ENCODE measurements at places on chromosomes 5 and 9.

DNA sequence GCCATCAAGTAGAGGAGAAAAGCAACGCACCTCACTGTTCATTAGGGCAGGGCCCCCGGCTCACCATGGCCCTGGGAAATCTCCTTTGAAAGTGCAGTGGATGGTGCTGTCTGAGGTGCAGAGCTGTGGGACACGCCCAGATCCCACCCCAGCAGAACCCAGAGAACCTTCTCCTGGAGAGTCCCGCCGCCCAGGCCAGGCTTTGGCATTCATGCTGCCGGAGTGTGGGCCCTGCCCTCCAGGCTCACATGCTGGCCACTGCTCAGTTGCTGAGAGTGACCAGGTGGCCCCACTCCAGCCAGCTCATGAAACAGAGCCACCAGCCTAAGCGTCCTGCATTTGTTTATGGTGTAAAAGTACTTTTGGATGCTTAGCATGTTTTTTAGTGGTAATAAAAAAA, 23.8 kb upstream of the LRRC14B start:
- H3K27ac ChIP-seq: no peak overlapping the region
- no peaks in the 10 kb centered on the region for H3K36me3 ChIP-seq
- no peak for DNase-seq
- no peaks in the 10 kb centered on the region for H3K4me1 ChIP-seq
- no peak overlapping the region for H3K4me3 ChIP-seq
- H3K27me3 ChIP-seq: no peaks in the 10 kb centered on the region

DNA sequence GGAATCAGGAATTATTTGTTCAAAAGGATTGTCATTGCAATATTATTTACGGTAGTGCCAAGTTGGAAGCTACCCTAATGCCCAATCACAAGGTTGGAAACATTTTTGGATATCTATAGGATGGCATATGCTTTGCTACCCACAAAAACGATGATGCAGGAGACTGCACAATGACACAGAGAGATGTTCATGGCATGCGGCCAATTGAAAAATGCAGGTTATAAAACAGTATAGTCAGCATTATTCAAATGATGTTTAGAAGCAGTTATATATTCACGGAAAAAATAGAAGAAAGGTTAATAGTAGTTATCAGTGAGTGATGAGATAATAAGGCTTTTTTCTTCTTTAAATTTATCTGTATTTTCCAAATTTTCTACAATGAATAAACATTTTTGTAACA, 5.9 kb upstream of the ACSL6 start:
- H3K36me3 ChIP-seq: no peaks in the 10 kb centered on the region
- DNase-seq: no peak
- no peak overlapping the region for H3K4me3 ChIP-seq

DNA sequence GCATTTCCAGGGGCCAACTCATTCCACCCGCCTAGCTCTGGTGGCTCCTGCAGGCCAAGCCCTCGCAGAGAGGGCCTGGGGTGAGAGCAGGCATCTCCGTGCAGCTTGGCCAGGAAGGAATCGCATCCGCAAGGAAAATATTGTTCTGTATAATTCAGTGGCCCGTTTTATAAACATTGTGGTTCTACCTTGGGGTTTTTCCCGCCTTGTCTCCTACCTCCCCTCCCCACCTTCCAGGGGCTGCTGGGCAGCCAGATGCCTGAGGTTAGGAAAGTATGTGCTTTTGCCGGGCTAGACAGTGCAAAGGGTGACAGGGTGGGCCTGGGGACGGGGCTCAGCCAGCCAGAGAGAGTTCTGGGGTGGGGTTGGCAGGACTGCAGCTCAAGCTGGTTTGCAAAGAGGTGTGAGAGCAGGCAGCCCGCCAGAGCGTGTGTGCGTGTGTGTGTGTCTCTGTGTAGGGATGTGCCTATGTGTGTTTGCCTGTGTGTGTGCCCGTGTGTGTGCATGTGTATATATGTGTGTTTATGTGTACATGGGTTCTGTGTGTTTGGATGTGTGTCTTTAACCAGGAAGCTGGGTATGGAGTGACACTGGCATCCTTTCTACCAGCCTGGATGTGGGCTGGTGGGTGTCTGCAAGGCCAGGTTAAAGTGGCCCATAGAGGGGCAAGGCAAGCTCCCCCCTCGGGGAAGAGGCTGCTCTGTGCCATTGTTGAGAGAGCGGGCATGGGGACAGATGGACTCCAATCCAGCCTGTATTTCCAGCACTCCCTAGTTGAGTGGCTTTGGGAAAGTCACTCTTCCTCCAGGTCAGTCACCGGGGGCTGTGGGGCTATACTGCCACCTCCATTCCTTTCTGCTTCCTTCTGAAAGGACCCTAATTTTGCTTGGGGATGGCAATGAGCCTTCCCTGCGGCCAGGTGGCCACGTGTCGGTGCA, 10.6 kb upstream of the SLC2A6 start:
- H3K27ac ChIP-seq: no peak overlapping the region
- peaks cover 4% of the 10 kb centered on the region for H3K27me3 ChIP-seq
- no peak for DNase-seq

GRCh38 chr5:18393565-18394442, 759.5 kb downstream of the TAF11L14 start:
- no peak overlapping the region for H3K4me3 ChIP-seq
- H3K4me1 ChIP-seq: no peaks in the 10 kb centered on the region
- H3K27ac ChIP-seq: no peak overlapping the region
- no peak for DNase-seq
- H3K27me3 ChIP-seq: no peaks in the 10 kb centered on the region
- H3K36me3 ChIP-seq: no peaks in the 10 kb centered on the region

GRCh38 chr5:158840193-158840592, 259.5 kb downstream of the EBF1 start:
- no peaks in the 10 kb centered on the region for H3K36me3 ChIP-seq
- H3K27ac ChIP-seq: no peak overlapping the region
- no peak for DNase-seq
- H3K4me3 ChIP-seq: no peak overlapping the region
- no peaks in the 10 kb centered on the region for H3K27me3 ChIP-seq
- no peaks in the 10 kb centered on the region for H3K4me1 ChIP-seq

DNA sequence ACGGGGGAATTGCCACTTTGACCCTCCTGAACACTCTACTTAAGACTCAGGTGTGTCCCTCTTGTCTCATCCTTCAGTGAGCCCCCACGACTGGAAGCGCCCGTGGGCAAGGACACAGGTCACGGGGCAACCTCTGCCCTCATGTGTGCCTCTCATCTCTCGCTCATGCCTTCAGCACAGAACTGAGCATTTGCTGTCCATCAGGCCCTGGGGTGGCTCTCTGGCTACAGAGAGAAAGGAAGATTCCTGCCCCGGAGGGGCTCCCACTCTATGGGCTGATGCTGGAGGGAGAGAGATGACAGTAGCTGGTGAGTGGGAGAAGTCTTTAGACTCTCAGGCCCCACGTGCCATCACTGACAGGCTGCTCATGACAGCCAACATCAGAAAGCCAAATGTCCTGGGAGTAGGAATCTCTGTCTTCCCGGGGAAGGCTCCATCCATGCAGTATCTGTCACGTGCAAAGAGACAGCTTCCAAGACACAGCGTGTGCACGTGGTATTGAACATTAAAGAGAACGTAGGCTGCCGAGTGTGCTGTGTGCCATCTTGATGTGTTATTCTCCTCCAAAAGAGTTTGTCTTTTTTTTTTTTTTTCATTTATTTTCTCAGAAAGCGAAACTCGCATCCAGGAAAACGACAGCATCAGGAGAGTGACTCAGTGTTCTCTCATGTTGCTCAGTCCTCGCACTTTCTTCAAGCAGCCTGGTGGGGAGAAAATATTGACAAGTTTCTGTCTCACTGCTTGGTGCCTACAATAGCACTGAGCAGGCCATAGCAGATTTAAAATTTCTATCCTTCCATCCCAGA, 190.5 kb downstream of the GAS1 start:
- no peaks in the 10 kb centered on the region for H3K27me3 ChIP-seq
- H3K4me3 ChIP-seq: no peak overlapping the region
- DNase-seq: no peak

- H3K36me3 ChIP-seq: no peaks in the 10 kb centered on the region
- H3K27ac ChIP-seq: no peak overlapping the region
- no peak for DNase-seq
- no peaks in the 10 kb centered on the region for H3K27me3 ChIP-seq
Observed at GRCh38 chr5:122390154-122390553, 78.1 kb downstream of the SNCAIP start.

- DNase-seq: no peak
- H3K27me3 ChIP-seq: no peaks in the 10 kb centered on the region
- H3K27ac ChIP-seq: no peak overlapping the region
- no peak overlapping the region for H3K4me3 ChIP-seq
- no peaks in the 10 kb centered on the region for H3K36me3 ChIP-seq
- no peaks in the 10 kb centered on the region for H3K4me1 ChIP-seq
Observed at GRCh38 chr9:104329245-104329644, 174.8 kb upstream of the OR13F1 start.

- peaks cover 2% of the 10 kb centered on the region for H3K36me3 ChIP-seq
- DNase-seq: peak; percentile 78
- H3K4me3 ChIP-seq: peak overlapping the region; percentile 67
- peak overlapping the region; percentile 93 for H3K27ac ChIP-seq
- no peaks in the 10 kb centered on the region for H3K27me3 ChIP-seq
- peaks cover 23% of the 10 kb centered on the region for H3K4me1 ChIP-seq
Observed at GRCh38 chr5:96702503-96703383, 40.6 kb downstream of the CAST start.

DNA sequence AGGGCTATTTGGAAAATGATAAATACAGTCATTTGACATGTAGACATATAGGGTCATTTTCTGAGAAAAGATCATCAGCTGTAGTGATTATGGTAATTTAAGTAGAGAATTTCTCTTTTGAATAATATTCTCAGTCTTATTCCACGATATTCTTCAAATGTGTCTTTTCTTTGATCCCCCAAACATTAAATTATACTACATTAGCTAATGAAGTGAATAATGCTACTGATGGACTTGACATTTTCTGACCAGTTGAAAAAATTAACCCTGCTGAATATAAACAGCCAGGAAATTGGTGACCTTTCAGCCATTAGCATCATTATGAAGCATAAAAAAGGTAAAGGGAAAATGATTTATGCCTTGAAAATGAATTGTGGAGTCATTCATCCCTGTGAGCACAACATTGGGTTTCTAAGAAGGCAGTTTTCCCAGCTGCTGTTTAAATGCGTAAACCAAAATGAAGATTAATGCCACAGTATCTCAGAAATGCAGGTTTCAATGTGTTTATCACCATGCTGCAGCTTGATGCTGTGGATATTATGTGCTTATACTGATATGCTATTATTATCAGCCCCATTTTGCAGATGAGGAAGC, 489.1 kb downstream of the KCTD16 start:
- DNase-seq: no peak
- no peak overlapping the region for H3K4me3 ChIP-seq
- no peak overlapping the region for H3K27ac ChIP-seq
- H3K4me1 ChIP-seq: no peaks in the 10 kb centered on the region
- H3K36me3 ChIP-seq: no peaks in the 10 kb centered on the region

DNA sequence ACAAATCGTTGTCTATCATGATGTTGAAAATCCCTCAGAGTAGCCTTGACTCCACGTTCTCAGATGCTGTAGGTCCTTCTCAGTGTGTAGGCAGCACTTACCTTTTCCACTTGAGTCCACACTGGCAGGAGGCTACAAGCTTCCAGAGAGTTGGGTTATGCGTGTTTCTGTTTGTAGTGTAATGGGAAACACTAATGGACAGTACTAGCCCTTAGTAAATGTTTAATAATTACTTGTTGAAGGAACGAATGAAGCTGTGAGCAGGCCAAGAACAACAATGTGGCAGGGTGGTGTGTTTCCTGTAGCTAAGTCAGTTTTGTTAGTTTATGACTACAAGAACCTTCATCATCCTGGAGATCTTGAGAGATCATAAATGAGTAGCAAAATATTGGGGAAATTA, 83.5 kb downstream of the ARHGAP26 start:
- H3K27me3 ChIP-seq: no peaks in the 10 kb centered on the region
- no peak for DNase-seq
- peaks cover 16% of the 10 kb centered on the region for H3K4me1 ChIP-seq
- no peak overlapping the region for H3K4me3 ChIP-seq
- H3K27ac ChIP-seq: no peak overlapping the region

DNA sequence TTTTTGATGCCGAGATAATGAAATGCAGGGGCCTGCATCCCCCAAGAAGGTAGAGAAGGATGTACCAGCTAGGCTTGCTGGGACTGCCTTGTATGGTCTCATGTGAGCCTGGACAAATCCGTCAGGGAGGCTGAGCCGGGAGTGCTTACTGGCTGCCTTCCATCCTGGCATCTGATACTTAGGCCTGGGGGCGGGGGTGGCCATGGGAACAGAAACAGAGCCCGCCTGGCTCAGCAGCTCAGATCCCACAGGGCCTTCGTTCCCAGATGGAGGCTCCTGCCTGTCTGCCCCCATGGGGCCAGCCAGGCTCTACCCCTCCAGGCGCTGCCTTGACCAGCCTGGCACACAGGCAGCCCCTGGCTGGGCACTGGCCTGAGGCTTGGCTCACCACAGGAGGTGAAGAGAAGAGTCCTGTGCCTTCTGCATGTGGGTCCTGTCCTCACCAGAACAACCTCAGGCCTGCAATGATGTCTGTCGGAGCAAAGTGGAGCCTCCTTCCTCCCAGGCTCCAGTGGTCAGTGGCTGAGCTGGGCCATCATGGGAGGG, 10.5 kb upstream of the SPATA31E1 start:
- no peak overlapping the region for H3K27ac ChIP-seq
- H3K4me1 ChIP-seq: no peaks in the 10 kb centered on the region
- H3K36me3 ChIP-seq: no peaks in the 10 kb centered on the region

DNA sequence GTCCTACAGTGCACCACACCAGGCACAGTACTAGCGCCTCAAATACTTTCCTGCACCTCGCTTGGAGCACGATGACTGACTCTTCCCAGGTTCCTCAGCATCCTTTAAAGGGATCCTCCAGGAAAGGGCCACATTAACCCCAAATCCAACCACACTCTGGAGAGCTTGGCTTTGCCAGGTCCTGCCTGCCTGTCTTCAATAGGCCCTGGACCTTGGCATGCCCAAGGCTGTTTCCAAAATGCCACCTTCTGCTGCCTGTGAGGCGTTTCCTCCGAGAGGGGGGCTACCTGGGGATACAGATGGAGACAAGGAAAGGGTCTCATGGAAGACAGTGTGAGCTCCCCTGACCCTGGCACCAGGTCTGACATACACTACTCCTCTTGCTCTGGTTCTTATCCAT, 169.9 kb downstream of the DAB2IP start:
- DNase-seq: no peak
- no peaks in the 10 kb centered on the region for H3K27me3 ChIP-seq
- H3K36me3 ChIP-seq: no peaks in the 10 kb centered on the region

DNA sequence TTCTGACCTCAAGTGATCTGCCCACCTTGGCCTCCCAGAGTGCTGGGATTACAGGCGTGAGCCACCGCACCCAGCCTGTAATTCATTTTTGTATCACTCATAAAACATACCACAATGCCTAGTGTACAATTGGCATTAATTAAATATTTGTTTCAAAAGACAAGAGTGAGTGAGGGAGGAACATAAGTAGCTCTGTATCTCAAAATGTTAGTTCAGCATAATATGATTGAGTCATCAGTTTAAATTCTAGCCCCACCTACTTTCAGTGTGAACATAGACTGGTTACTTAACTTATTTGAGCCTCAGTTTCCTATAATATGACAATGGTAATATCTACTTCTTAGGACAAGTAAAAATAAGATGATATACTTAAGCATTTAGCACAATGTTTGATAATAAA, 26.9 kb downstream of the INVS start:
- no peaks in the 10 kb centered on the region for H3K27me3 ChIP-seq
- no peak for DNase-seq
- no peaks in the 10 kb centered on the region for H3K4me1 ChIP-seq
- H3K27ac ChIP-seq: no peak overlapping the region

- no peak within 1 kb of the TSS for H3K4me3 ChIP-seq
- H3K27ac ChIP-seq: no peak within 1 kb of the TSS
- no peaks in the 10 kb centered on the region for H3K27me3 ChIP-seq
- peaks cover 5% of the 10 kb centered on the region for H3K4me1 ChIP-seq
Observed at GRCh38 chr5:150661086-150661485, at the start of gene MYOZ3. Gene MYOZ3, plus strand, starts transcription at chr5:150661251. Its CDS starts 1,691 bp downstream, at chr5:150662942.
